MG63 (cell line): ENCODE measurements at places on chromosomes 6 and 20. TPM values are rescaled to one million over a fixed set of nuclear protein-coding genes. Genes with fewer than 3 reads are reported as not detected.

WFDC12 gene
- total RNA-seq, result not detected in 2 replicates

BHLHE23 gene
- not detected in 2 replicates for total RNA-seq

ATP6V1G2 gene
- total RNA-seq, result 2.1 and 3.4 TPM in 2 replicates

SMIM29 gene
- 2.4 and 12.0 TPM in 2 replicates for total RNA-seq

MYBL2 gene
- total RNA-seq, result 29.8 and 30.5 TPM in 2 replicates

SOX12 gene
- total RNA-seq, result 2.1 and 3.1 TPM in 2 replicates

- no peak for DNase-seq
These were observed 4.0 kb upstream of the OSBPL2 start for GRCh38 chr20:62234339-62234738.

DNA sequence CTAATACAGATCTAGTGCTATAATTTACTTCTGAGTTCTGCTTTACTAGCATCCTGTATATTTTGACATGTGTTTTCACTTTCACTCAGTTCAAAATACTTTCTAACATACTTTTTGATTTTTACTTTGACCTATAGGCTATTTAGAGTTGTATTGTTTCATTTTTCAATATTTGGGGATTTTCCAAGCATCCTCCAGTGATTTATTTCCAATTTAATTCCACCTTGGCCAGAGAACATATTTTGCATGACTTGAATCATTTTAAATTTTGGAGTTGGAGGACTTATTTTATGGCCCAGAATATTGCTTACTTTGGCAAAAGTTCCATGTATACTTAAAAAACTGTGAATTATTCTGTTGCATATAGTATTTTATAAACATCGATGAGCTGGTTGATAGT lies 1215.6 kb upstream of the MAP3K7 start:
- DNase-seq, result no peak

GRCh38 chr20:51529758-51530157 lies 12.8 kb downstream of the NFATC2 start:
- peak; percentile 13 for DNase-seq

DNA sequence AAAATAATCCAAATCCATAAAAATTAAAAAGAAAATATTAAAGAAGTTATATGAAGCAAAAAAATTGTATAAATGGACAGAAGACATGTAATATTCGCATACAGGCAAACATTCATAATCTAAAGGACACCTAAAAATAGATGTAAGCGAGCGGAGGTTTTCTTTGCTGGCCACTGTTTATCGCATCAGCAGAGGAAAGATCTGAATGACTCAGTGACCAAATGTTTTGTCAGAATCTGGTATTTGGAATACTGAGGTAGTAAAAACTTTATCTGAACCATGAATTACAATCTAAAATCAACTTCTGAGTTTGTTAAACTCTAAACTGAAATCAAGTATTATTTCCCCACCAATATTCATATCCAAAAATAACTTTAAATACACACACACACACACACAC lies 7.8 kb downstream of the TSPYL4 start:
- DNase-seq, result no peak

DNA sequence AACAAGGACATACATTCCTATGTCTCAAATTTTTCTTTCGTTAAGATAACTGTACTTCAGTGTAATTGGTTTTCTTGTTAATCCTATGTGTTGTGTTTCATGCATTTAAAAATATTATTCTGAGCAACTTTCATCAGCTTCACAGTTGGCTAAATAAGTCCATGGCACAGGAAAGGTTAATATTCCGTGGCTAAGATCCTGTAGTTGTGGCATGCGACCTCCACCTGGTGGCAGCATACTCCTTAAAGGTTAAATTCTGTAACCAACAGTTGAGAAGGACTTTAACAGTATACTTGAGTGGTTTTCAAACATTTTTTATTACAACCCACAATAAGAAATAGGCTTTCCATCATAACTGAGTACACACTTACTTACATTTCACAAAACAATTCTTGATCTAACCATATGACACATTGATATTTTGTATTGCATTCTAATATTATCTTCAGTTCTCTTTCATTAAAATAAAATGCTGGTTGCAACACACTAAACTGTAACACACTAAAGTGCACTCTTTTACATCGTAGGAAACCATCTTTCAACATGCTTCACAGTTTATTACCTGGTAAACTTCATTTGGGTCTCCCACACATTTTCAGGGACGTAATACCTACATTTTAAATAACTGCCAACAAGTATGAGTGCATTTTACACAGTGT lies 118.3 kb downstream of the SLX4IP start:
- peak; percentile 46 for DNase-seq

DNA sequence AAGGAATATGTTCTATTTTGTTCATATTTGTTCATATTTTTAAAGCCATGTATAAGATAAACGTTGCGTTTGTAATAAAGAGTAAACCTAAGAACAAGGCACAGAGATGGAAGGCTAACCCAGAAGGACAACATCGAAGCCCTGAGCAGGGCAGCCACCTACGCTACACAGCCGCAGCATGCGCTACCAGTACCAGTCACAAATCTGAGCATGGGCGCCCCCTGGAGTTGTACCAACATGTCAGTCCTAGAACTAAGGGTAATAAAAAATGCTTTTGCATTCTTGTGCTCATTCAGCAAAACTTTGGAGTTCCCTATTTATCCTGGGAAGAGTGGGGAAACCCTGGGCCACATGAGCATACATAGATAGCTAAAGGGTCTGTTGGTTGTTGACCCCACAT lies 70.6 kb downstream of the PLEKHG1 start:
- no peak for DNase-seq

- peak; percentile 24 for DNase-seq
These were observed 23.9 kb upstream of the E2F3 start for GRCh38 chr6:20377623-20378265.

DNA sequence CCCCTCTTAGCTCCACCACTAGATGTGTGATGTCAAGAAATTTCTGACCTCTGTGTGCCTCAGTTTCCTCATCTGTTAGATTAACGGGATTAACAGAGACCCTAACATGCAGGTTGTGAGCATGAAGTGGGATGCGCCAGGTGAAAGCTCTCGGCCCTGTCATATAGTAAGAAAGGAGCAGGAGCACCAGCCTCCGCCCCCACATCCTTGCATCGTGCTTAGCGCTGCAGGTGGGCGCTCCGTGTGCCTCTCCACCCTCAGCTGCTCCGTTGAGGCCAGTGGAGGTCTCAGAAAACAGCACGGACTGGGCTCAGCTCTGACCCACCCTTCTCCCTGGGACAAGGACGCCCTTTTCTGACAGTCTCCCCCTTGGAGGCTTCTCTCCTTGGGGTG lies 63.4 kb downstream of the TCP11 start:
- DNase-seq, result no peak

- DNase-seq, result no peak
These were observed 328.8 kb downstream of the PHF3 start for GRCh38 chr6:63964366-63964765.

DNA sequence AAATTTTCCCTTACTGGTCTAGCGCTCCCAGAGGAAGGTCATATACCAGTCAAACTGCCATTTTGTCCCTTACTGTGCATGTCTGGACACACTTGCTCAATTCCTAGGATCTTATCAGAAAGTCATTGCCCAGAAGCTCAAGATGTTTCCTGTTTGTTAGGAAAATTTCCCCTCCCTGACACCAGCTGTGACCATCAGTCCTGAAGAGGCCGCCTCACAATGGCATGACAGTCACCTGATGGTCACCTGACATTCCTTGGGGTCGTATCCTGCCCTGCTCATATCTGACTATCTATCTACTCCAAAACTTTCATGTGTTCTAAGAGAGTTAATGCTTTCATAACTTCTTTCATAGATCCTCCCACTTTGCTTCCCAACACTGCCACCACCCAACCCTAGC lies 219.9 kb downstream of the OTOR start:
- DNase-seq, result no peak

DNA sequence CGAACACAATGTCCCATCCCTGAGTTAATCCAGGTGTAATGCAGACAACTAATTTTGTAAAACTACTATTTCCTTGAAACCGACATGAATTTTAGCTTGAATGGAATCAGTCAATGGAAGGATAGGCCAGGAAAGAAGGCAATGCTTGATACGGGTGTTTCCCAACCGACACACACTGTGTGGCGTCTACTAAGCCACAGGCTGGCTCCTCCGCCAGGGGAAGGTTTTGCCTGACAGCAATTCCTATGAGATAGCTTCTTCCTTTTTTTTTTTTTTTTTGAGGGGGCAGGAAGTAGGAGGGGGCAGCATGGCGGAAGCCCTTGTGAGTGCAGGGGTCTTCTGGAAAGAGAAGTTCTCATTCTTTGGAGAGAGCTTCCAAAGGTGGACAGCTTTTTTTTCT lies 12.0 kb upstream of the LAMA4 start:
- no peak for DNase-seq

GRCh38 chr6:134734312-134734869 lies 215.5 kb downstream of the ALDH8A1 start:
- no peak for DNase-seq

GRCh38 chr20:52015155-52015554 lies 176.4 kb downstream of the ZFP64 start:
- DNase-seq, result no peak

- peak; percentile 20 for DNase-seq
These were observed 29.0 kb upstream of the GTSF1L start for GRCh38 chr20:43755851-43756250.

- no peak for DNase-seq
These were observed 159.1 kb upstream of the PREP start for GRCh38 chr6:105562027-105562426.

DNA sequence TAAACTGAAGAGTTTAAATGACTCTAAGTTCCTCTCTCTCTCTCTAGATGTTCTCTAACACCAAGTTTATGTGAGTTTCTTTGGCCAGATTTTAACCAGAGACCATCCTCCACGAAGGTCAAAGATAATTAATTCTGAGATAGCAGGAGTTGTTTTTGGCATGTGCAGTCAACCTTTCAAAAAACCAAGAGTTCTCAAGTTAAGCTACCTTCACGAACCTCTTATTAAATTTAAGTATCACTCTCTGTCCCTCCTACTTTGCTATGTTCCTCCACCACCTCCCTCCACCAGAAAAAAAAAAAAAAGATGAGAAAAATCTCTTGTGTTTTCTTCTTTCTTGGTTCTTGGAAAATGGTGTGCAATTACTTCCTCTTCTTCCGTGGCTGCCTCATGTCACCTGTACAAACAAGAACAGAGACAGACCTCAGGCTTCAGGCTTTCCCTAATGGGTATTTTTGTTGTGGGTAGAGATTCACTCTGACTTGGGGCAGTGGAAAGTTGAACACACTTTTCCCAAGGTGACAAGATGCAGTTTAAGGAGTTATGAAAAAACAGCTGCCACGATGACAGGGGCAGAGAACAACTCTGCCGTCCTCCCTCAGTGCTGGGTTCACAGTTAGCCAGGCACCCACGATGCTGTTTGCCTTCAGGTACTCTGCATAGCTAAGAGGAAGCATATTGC lies 64.3 kb downstream of the ADTRP start:
- DNase-seq, result no peak

DNA sequence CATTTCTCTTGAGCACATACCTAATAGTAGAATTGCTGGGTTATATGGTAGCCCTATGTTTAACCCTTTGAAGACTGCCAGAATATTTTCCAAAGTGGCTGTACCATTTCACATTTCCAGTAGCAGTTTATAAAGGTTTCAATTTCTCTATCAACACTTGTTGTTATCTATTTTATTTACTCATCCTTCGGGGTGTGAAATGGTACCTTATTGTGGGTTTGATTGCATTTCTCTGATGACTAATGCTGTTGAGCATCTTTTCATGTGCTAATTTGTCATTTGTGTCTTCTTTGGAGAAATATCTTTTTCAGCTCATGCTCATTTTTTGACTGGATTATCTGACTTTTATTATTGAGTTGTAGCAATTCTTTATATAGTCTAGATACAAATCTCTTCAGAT lies 5.4 kb downstream of the ENPP4 start:
- no peak for DNase-seq
